Left forelimb (tissue), 1 donor: ENCODE measurements at places on chromosomes 11 and 22.

GRCh38 chr11:68106165-68106940 is 14.8 kb downstream of the CHKA start:
- no peak for DNase-seq

GRCh38 chr11:94127638-94128037 is 1.0 kb upstream of the PANX1 start:
- DNase-seq = no peak

GRCh38 chr11:116217006-116217405 is 555.8 kb downstream of the BUD13 start:
- DNase-seq = no peak

GRCh38 chr11:6433998-6434660 is 6.7 kb downstream of the HPX start:
- DNase-seq = no peak

GRCh38 chr11:46267930-46268329 is 9.5 kb upstream of the CREB3L1 start:
- no peak for DNase-seq

DNA sequence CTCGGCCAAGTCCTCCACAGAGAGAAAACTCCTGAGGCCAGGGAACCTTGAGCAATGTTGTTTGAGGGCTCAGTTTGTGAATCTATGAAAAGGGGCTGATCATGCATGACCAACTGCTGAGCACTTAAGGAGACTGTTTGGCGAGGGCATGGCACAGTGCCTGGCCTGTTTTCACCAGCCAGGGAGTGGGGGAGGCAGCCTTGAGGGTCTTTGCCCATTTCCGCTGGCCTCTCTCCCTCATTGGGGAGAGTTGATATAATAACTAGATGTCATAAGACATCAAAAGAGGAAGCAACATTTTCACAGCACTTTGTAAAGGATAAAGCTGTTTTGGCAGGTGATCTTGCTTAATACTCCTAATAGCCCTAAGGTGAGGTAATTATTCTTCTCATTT is 110.6 kb downstream of the TP53I11 start:
- no peak for DNase-seq

GRCh38 chr22:27538666-27539065 is 262.9 kb downstream of the MN1 start:
- no peak for DNase-seq

DNA sequence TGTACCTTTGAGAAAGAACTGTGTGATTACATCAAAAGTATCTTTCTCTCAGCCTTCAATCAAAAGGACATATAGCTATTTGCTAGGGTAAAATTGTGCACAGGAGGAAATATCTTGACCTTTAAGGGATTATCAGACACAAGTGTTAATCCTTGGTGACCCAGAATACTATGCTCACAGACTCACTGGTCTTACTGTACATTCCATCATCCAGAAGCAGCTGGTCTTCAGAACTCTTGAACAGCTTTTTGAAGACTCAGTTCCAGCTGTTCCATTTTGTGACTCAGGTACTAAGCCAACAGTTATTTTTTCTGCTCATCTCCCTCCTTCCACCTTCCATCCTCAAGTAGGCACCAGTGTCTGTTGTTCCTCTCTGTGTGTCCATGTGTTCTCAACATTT is 19.8 kb downstream of the ZBED5 start:
- DNase-seq = no peak

GRCh38 chr22:27183474-27183873 is 526.1 kb downstream of the MIAT start:
- no peak for DNase-seq

DNA sequence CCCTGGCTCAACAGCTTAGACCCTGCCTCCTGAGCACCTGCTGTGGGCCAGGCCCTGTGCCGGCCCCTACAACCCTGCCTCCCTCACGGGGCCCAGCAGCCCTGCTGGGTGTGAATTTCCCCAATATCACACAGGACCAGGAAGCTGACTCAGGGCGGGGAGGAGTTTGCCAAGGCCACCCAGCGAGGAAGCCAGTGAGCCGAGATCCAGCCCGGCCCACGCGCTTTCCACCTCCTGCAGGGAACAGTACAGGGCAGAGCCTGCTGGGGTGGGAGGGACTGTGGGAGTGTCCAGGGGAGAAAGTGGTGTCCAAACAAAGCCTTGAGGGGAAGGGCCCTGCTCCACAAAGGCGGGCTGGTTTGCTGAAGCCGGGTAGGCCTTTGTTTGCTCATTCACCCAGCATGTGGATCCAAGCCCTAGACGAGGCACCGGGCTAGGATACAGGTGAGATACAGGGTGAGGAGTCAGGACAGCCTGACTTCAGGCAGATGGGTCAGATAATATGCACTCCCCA is 26.8 kb downstream of the RPL3 start:
- DNase-seq = no peak

DNA sequence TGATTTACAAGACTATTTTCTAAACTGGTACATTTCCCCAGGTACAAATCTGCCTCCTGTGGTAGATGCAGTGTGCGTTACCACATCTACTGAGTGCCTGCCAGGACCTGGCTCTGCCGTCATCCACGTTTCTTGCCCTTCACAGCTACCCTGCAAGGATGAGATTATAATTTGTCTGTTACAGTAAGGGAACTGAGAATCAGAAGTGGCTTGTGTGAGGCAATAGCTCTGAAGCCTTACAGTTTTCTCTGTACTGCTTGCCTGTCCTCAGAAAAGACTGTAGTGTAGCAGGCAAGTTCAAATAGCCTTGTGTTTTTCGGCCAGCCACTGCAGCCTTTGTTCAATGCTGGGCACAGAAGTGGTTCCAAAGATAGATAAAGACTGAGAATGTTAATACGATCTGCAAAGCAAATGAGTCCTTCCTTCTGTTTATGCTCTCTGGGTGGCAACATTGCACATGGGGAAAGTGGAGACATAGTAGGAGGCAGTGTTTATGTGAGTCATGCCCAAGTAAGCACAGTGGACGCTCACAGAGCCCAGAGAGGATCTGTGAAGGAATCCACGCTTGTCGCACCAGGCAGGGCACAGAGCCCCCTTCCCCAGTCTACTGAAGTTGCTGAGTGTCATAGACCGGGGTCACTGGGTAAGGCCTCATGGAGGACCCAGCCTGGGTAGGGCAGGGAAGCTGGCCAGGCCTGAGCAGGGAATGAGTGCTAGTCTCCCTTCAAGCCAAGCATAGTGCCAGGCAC is 49.1 kb downstream of the MICAL2 start:
- no peak for DNase-seq

GRCh38 chr11:42967653-42968052 is 344.1 kb upstream of the API5 start:
- DNase-seq = no peak

DNA sequence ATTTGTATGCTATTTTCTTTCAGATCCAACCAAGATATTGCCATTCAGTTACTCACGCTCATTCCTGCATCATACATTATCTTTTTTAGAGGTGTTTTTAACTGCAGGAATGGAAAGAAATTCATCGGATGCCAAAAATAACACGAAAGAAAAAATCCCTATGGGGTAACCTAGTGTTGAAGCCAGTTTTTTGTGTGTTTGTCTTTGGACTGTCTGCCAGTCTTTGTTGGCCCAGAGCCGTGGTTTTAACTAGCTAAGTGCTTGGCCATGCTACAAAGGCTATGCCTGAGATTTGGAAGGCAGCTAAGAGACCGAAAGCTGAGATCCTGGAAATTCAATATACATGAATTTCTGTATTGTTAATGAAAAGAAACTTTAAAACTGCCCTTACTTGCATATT is 309.8 kb upstream of the CNTN5 start:
- no peak for DNase-seq

- DNase-seq = no peak
Measured at GRCh38 chr11:132312701-132313111, 942.3 kb downstream of the NTM start.

DNA sequence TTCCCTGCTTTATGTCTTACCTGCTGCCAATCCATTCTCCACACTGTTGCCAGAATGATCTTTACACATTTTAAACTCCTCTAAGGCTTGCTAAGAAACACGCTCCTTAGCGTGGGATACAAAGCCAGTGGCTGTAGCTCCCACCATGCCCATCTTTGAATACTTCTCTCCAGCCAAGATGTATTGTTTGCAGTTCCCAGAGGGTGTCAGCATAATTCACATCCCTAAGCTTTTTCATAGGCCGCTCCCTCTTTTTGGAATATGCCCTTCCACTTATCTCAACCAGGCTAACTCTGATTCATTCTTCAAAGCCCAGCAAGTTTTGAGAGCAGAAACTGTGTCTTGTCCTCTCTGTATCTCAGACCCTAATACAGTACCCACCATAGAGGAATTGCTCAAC is 8.1 kb upstream of the UPK2 start:
- DNase-seq = no peak

- no peak for DNase-seq
Measured at GRCh38 chr22:21660904-21661303, 4.9 kb upstream of the PPIL2 start.

GRCh38 chr22:35375031-35375430 is 5.9 kb upstream of the HMOX1 start:
- DNase-seq = no peak

DNA sequence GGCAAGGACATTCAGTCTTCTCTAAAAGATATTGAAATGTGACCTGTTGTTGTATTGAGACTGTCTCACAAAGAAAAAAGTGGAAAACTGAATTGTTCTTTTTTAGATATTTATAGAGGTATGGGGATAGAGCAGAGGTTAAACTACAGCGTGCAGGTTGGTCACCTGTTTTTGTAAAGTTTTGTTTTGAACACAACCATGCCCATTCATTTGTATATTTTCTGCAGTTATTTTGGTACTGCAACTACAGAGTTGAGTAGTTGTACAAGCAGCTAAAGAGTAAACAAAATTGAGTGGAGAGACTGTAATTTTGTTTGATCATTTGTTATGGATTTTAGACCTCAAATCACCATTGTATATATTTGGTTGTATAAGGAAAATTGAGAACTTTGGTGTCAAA is 11.3 kb downstream of the EED start:
- no peak for DNase-seq

DNA sequence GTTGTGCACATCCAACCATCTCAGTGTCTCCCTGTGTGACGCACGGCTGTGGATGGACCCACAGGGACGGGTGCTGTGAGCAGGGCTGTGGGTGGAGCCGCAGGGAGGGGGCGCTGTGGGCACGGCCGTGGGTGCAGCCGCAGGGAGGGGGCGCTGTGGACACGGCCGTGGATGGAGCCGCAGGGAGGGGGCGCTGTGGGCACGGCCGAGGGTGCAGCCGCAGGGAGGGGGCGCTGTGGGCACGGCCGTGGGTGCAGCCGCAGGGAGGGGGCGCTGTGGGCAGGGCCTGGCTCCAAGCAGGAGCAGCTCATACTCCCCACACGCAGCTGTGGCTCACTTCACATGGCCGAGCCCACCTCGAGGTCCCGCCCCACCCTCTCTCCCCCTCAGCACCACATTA is 6.0 kb upstream of the MAPK11 start:
- no peak for DNase-seq

- no peak for DNase-seq
Measured at GRCh38 chr11:59423835-59424234, 2.4 kb downstream of the OR5A2 start.

DNA sequence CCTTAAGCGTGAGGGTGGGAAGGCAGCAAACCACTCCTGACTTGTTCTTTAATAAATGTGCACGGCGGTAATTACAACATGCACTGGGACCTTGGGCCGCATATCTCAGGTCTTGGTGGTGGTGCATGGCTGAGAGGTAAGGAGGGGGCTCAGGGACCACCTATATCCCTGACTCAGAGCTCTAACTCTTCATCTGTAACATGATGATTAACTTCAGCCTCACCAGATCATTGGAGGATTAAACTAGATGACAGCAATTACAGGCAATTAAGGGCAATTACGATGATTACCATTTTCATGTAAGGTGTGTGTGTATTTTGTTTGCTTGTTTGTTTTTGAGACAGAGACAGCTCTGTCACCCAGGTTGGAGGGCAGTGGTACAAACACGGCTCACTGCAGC is 45.0 kb downstream of the FBLN1 start:
- DNase-seq = no peak

DNA sequence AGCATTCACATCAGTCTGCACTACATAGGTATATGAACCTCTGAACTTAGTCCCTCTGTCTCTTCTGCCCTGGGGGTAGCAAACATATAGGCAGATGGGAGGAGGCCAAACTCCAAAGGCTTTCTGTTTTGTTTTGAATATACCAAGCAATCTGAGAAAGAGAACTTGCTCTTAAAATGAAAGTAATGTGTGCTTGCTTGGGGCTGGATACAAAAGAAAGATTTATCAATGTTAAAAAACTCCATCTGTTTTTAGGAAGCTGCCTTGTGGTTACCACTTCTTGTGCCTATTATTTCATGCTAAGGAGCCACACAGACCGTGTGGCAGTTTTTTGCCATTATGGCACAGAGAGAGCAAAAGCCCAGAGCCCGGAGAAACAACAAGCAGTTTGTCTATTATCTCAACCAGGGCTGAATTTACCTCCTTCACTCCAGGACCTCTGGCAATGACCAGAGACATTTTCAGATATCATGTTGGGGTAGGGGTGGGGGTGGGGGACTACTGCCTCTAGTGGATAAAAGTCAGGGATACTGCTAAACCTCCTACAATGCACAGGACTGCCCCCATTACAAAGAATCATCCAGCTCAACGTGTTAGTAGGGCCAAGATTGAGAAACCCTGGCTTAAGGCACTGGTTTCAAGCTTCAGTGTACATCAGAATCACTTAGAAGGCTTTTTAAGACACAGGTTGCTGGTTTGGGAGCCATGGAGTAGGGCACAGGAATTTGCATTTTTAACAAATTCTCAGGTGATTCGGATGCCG is 124.2 kb downstream of the APIP start:
- DNase-seq = no peak

GRCh38 chr11:36193290-36193619 is 96.0 kb downstream of the COMMD9 start:
- no peak for DNase-seq

- DNase-seq = no peak
Measured at GRCh38 chr22:23542933-23543332, 37.2 kb downstream of the IGLL1 start.

- no peak for DNase-seq
Measured at GRCh38 chr11:2990617-2991451, 1.3 kb downstream of the NAP1L4 start.

GRCh38 chr11:2577031-2577990 is 122.5 kb downstream of the KCNQ1OT1 start:
- peak; percentile 57 for DNase-seq

DNA sequence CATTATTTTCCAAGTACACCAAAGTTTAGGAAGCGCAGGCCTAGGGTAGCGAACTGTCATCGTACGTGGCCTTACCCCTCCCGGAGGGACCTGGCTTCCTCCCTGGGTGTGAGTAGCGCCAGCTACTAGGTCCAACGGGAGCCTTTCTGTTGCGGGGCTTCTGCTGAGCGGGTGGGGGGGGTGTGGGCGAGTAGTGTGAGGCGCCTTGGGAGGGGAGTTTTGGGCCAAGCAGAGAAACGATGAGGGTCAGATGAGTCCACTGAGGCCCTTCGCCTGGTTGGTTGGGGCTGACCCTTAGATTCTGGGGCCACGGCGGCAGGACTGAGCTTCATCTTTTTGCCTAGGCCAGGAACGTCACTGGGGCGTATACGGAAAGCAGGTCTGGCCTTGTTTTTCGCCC is 868 bp downstream of the TEF start:
- DNase-seq = no peak

- no peak for DNase-seq
Measured at GRCh38 chr22:29617922-29618629, 14.6 kb downstream of the NF2 start.

- no peak for DNase-seq
Measured at GRCh38 chr11:79045018-79045799, 395.6 kb downstream of the TENM4 start.
